Nephron progenitor cell (in vitro differentiated cells): ENCODE measurements at places on chromosomes 2 and 18.

DNA sequence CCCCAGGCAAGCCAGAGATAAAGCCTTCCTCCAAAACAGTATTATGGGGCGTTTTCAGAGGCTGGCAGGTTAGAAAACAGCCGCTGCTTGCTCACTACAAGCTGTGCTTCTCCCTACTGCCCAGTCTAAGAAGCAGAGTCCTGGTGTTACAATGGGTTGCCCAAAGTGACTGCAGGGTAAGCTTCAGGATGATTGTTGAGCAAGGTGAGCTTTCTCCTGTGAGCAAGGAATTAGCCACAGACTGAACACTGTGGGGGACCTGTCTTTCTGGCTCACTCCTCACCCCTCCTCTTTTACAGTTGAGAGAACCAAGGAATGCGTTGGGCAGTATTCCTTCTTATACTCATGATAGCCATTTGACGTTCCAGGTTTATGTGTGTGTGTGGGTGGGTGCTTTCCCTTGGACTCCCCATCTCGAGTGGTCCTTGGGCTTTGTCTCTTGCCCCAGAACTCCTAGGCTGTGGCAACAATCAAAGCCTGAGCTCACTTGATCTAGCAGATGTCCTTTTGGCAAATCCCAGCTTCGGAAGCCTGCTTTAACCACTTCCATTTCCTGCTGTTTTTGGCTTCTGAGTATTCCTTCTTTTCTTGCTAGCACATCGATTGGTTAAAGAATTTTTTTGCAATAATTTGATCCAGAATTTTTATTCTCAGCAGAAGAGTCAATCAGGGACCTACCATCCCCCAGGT is 47.5 kb downstream of the KDM3A start:
- no peak for DNase-seq

DNA sequence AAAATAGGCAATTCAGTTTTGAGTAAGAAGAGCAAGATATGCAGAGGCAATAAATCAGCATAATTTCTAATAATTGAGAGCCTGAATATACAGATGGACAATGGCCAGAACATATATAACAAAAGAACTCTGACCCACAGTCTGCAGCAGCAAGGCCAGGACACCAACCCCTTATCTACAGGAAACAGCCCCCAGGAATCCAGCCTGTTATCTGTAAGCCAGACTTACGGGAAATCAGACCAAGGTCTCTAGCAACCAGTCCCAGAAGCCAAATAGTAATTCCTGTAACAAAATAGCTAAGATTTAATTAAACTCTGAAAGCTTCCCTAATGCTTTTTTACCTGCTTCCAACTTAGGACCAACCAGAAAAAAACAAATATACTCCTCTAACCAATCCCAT is 434.5 kb upstream of the GYPC start:
- no peak for DNase-seq

GRCh38 chr2:199987586-199987985 is 32.2 kb downstream of the MAIP1 start:
- no peak for DNase-seq

DNA sequence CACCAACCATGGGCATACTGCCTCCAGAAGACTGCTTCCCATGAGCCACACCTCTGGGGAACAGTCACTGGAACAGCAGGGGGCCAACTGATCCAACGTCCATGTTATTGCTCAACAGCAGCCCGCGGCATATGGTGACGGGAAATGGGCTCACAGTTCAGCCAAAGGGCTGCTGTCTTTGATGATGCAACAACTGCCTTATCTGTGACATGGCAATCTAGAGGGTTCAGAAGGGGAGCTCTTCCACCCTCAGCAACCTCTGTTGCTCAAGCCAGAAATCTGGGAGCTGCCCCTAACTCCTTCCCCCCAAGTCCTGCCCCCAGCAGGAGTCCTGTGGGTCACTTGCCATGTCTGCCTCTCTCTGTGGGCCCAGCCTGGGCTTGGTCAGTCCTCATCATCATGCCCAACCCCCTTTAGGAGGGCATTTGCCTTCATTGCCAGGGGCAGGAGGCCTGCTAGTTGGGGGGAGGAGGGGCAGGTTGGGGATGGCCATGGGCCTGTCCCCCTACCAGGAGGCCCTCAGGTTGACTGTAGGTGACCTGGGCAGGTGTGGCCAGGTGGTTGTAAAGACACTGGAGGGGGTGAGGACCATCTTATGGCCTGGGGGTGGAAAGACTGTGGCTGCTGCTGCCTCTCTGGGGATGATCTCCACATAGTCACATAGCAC is 212.9 kb downstream of the CYP26B1 start:
- no peak for DNase-seq

GRCh38 chr18:24153397-24153796 is 14.5 kb downstream of the CABYR start:
- DNase-seq, result no peak

GRCh38 chr2:120369250-120369649 is 23.3 kb downstream of the INHBB start:
- DNase-seq, result no peak
